ENCODE measurements at places on chromosomes 4 and X. TPM values are rescaled to one million over a fixed set of nuclear protein-coding genes. Genes with fewer than 3 reads are reported as not detected.

DNA sequence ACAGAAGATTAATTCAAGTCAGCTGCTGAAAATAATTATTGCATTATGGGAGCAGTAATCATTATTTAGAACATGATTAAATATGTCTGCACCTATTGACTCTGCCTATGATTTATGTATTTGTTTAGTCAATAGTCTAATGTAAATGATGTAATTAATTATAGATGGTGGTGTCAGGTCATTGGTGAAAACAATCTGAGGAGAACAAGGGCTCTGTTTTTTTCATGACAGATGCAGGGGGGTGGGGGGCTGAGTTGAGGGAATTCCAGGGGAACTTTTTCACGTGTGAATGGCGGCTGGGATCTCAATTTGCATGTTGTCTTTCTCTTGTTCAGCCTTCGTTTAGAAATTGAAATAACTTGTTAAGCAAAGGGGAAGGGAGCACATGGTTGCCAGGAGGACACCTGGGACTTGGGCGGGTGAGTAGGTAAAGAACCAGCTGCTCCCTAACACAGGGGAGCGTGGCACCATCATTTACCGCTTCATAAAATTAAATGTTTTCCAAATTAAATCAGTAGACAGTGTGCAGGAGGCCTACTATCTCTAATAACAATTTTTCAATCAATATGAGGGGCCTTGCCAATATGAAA, 65.4 kb downstream of the NKX6-1 start:
- no peak for DNase-seq

DNA sequence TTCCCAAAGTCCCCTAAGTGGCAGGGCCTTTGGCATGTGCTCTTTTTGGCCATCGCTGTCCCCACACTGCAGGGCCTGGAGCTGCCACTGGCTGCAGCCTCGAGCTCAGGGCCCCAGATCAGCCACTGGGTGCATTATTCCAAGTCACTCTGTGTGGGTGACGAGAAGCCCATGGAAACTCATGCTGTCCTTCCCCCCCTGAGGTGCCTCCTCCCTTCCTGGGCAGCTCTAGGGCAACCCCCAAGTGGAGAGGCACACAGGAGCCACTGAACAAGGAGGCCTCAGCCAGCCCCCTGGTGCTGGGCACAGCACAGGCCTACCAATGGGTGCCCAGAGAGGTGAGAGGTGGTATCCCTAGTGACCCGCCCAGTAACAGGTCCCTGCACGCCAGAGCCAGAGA, 84.5 kb downstream of the PPP2R2C start:
- no peak for DNase-seq

The F11 gene
- 1.8 TPM for polyA plus RNA-seq

The RRH gene
- 0.55 TPM for polyA plus RNA-seq

DNA sequence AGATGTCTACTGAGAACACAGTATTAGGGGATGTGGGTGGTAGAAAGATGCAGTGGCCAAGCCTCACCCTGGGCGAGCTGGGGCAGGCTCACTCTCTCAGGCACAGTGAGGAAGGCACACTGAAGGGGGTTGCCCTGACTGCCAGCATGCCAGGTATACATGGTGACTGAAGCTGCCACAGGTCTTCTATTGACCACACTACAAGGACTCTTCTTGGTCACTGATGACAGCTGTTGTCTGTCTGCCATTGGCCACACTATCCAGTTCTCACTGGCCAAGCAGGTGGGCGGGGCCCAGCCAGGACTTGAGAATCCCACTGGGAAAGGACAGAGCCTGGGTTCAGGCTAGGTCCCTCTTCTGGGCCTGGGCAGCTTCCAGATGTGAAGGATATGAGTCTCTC, 39.7 kb upstream of the TBC1D14 start:
- DNase-seq = no peak
